ENCODE measurements at places on chromosomes 1 and 21. TPM values are rescaled to one million over a fixed set of nuclear protein-coding genes. Genes with fewer than 3 reads are reported as not detected.

NCMAP gene
- total RNA-seq, result not detected

PPIAL4G gene
- total RNA-seq, result not detected

EIF3I gene
- 309 TPM for total RNA-seq

NFASC gene
- total RNA-seq, result under 0.01 TPM

MAP3K7CL gene
- 6.7 TPM for total RNA-seq

SRGAP2B gene
- total RNA-seq, result 66.3 TPM

GPR37L1 gene
- total RNA-seq, result not detected

PPM1J gene
- 0.98 TPM for total RNA-seq

BCAN gene
- total RNA-seq, result 0.10 TPM

C2CD4D gene
- total RNA-seq, result not detected

C1orf116 gene
- not detected for total RNA-seq

FMN2 gene
- total RNA-seq, result 0.19 TPM

USP48 gene
- total RNA-seq, result 80.1 TPM

MPL gene
- 0.10 TPM for total RNA-seq

VANGL1 gene
- total RNA-seq, result 22.4 TPM

HTR6 gene
- total RNA-seq, result under 0.01 TPM

MTARC1 gene
- total RNA-seq, result 1.1 TPM

NCAM2 gene
- 0.57 TPM for total RNA-seq

PLA2G2C gene
- not detected for total RNA-seq

PRRX1 gene
- 0.98 TPM for total RNA-seq

TCHH gene
- not detected for total RNA-seq

SPRR2F gene
- total RNA-seq, result not detected

NHLH1 gene
- total RNA-seq, result 0.19 TPM

RGS8 gene
- total RNA-seq, result not detected

TMEM125 gene
- total RNA-seq, result not detected

LCE1E gene
- not detected for total RNA-seq

CRYAA gene
- total RNA-seq, result not detected

TMPRSS15 gene
- total RNA-seq, result not detected

TCEA3 gene
- 0.86 TPM for total RNA-seq

CNIH3 gene
- 0.98 TPM for total RNA-seq

SLC22A15 gene
- total RNA-seq, result 0.10 TPM

ADGRL2 gene
- 191 TPM for total RNA-seq

TDRD5 gene
- total RNA-seq, result not detected

KCNH1 gene
- 0.10 TPM for total RNA-seq

HES3 gene
- total RNA-seq, result not detected

MAN1C1 gene
- total RNA-seq, result 6.2 TPM

CCDC181 gene
- not detected for total RNA-seq

OR2L5 gene
- total RNA-seq, result not detected

MFAP2 gene
- 26.2 TPM for total RNA-seq

Data from vein endothelial cell (primary cell).